GM19239 (cell line): ENCODE measurements at places on chromosomes 1 and 21.

- no peak for DNase-seq
Measured at GRCh38 chr1:35932158-35932636, 1.3 kb downstream of the AGO3 start.

GRCh38 chr1:29563571-29563970, 327.2 kb downstream of the PTPRU start:
- DNase-seq, result no peak

- DNase-seq, result peak; percentile 18
Measured at GRCh38 chr1:64895500-64895899, 70.8 kb downstream of the JAK1 start.

- DNase-seq, result no peak
Measured at GRCh38 chr1:111570781-111571181, 48.8 kb upstream of the RAP1A start.

DNA sequence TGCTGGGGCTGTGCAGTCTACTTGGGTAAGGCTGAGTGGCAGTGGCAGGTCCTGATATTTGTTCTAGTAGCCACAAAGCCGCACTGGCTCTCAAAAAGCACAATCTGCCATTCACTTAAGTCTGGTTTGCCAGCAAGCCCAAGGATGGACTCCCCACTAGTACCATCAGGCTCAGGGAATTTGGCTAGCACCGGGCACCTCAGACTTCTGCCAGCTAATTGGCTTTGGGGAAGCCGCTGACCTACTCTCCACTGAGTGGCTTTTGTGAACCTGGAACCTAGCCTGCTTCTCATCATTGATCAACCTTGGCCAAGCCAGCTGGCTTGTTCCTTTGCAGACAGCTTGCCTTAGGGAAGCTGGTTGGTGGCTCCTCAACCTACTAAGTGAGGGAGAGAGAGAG, 83.1 kb downstream of the ESRRG start:
- no peak for DNase-seq

GRCh38 chr1:6986281-6986680, 201.0 kb downstream of the CAMTA1 start:
- no peak for DNase-seq

DNA sequence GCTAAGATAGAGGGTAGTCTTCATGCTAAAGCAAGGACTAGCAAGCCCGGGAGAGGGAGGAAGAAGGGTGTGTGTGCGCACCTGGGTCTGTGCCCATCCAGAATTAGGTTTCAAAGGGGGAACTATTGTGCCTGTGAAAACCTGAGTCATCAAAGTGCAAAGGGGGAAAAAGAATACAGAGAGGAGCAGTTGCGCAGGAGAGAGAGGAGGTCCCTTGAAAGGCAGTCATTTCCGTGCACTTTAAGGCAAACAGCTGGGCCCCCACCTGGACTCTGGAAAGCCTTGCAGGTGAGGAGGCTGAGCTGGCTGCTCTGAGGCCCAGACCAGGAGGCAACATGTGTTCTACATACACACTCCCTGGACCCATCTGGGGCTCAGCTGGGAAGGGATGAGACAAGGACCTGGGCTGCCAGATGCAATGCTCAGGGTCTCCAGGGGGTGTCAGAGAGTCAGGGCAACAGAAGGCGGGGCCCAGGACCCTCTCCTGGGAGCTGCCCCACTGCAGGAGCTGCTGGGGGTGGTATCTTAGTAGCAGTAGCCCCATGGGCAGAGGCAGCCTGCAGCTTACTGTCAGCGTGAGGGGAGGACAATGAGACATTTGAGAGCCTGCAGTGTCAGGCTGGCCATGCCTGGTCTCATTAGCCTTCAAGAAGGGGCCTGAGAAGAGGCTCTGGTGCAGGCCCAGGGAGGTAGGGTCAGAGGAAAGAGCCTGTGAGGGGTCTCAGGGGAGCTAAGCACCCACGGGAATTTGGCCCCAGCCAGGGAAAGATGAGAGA, 14.3 kb downstream of the PROK1 start:
- no peak for DNase-seq

DNA sequence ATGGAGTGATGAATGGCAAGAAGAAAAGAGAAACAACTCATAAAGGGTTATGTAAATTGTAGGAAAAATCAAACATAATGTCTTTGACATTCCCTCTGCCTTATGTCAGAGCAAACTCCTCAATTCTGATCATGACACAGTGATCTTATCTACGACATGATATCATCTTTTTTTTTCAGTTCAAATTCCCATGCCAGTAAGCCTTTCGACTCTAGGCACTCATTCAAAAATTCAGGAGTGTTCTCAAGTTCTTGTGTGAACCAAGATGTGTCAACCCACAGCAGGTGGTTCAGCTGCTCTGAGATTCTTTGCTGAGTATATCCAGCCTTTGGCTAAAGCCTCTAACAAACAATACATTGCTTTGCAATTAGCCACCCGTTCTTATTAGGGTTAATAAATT, 97.1 kb upstream of the ESRRG start:
- DNase-seq, result no peak

DNA sequence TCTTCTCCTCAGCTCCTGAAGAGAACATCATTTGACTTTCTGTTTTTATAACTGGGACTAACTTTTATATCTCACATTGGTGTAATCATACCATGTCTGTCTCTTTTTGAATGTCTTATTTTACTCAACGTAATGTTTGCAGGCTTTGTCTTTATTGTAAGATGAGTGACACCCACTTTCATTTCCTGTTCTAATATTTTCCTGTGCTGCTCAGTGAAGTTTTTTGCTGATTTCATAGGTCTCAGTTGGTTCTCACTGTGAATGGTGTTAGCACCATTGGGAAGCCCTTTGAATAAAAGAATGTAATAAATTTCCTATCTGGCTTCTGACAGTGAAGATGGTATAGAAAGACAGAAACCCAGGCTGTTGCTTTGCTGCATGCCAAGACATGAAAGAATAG, 84.0 kb downstream of the RAVER2 start:
- DNase-seq, result no peak

- DNase-seq, result no peak
Measured at GRCh38 chr1:248155927-248156326, 11.0 kb downstream of the OR2M5 start.

DNA sequence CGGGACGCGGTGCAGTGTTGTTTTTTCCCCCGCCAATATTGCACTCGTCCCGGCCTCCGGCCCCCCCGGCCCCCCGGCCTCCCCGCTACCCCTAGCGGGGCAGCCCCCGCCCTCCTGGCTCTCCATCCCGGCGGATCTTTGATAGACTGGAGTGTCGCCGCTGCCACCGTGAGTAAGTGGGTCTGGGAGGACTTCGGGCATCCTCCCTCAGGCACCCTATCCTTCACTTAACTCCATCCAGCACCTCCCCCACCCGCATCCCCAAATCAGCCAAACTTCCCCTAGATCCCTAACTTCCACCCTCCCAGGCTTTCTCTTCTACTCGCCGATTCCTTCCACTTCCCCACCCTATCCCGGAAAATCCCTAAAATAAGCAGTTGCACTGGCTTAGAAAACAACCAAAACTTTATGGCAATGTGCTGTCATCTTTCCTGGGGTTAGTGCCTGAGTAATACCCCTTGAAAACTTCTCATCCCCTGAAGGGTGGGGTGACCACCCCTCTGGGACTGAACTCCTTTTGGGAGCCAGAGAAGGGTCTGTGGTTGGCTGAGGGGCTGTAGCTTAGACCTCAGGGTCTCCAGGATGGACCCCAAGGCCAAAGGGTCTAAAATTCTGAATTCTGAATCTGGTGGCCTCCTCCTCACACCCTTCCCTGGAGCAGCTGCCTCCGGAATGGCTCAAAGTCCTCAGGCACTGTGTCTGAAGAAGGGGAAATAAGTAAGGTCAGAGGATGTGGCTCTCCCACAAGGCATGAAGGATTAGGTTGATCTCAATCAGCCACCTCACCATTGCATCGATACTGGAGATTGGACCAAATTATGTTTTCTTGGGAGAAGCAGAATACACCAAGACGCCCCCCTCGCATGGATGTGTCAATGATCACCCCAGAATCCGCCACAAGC, 12.2 kb downstream of the THBS3 start:
- DNase-seq, result no peak

DNA sequence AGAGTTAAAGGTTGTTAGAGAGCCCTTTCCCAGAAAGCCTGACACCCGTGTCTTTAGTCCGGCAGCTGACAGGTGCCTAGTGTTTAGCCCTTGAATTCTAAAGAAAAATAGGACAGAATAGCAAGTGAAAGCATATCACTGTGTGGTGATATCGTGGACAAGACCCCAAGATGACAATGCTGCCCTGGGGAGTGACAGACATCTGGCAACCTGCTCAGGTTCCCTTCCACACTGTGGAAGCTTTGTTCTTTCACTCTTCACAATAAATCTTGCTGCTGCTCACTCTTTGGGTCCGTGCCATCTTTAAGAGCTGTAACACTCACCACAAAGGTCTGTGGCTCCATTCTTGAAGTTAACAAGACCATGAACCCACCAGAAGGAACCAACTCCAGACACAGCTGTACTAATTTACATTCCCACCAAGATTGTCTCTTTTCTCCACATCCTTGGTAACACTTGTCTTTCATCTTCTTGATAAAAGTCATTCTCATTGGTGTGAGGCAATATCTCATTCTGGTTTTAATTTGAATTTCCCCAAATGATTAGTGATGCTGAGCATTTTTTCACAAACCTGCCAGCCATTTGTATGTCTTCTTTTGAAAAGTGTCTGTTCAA, 107.6 kb upstream of the SGIP1 start:
- DNase-seq, result no peak

GRCh38 chr1:194296201-194296600, 1109.8 kb upstream of the B3GALT2 start:
- no peak for DNase-seq

DNA sequence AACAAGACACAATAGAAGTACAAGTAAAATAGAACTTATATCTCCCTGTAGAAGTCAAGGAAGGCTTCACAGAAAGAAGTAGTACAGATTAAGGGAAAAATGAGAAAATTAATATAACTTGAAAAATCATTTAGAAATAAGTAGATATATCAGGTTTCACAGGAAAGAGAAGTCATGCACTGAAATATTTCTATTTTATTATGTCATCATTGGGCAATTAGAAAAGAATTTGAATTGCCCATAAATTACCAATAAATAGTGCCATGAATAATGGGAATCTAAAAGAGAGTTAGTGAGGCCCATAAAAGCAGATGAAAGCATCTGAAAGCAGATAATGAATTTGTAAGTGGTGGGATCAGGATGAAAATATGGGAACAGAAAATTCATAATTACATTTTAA, 1597.8 kb downstream of the PLA2G4A start:
- no peak for DNase-seq

- no peak for DNase-seq
Measured at GRCh38 chr1:211192227-211192626, 58.3 kb upstream of the KCNH1 start.

DNA sequence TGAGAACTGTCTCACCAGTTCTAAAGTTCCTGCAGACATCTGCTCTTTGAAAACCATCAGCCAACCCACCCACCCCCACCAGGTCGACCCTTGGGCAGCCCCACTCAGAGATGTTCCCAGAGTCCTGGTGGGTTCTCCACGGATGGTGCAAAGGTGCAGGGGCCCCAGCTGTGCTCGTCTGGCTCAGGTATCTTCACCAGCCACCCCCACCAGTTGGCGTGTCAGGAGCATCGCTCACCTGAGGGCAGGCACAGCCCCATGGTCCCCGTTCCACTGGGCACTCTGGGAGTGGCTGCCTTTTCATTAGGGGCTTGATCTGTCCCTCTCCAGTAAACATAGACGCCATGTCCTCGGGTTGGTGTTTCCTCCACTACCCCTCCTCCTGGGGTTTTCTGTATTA, 70.5 kb downstream of the UMODL1 start:
- no peak for DNase-seq

- DNase-seq, result no peak
Measured at GRCh38 chr1:75345538-75346292, 211.5 kb downstream of the LHX8 start.

GRCh38 chr1:46062651-46063319, 69.6 kb downstream of the PIK3R3 start:
- no peak for DNase-seq

DNA sequence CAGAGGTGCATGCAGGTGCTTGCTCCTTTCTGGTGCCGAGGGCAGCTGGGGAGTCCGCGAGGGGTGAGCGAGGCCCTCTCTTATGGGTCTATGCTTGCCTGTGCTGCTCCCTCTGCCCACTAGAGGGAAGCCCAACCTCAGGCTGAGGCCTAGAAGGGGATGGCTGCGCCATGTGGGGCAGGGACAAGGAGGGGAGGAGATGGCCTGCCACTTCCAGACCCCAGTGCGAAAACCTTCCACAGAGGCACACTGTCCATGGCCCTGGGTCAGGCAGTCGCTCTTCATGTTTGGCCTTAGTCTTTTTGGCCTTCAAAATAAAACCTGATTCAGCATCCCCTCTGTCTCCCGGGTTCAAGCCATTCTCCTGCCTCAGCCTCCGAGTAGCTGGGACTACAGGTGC, 14.0 kb downstream of the RHBG start:
- peak; percentile 87 for DNase-seq

GRCh38 chr1:9065213-9065751, 4.2 kb downstream of the SLC2A5 start:
- DNase-seq, result no peak

GRCh38 chr1:5231541-5232315, 577.3 kb downstream of the AJAP1 start:
- no peak for DNase-seq

DNA sequence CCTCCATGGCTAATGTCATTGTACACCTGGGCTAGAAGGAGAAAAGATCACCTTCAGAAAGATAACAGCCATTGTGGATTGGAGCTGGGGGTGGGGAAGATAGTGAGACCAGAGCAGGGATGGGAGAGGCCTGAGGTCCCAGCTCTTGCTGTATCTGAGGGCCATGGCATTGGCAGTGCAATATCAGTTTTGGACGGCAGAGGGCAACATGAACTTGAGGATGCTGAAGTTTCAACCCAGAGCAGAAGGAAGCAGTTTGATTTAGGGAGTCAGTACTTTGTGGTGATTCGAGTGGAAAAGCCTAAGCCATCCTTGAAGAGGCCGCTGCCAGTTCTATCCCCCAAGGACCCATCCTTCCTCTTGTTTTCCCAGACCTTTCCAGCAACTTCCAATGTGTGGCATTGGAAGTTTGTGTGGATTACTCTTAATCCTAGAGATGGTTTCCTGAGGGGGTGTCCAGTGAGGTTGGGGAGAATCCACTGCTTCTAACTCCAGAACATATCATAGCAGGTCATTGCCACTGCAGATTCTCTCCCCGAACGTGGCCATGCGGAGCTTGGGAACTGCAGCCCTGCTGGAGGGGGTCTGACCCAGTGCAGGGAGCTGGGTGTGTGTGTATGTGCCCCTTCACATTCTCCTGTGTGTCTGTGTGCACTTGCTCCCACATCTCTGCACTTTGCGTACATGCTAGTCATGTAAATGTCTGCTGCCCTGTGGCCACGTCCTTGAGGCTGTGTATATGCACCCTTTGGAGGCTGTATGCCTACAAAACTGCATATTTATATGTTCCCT, 24.1 kb downstream of the SLC26A9 start:
- peak; percentile 64 for DNase-seq

DNA sequence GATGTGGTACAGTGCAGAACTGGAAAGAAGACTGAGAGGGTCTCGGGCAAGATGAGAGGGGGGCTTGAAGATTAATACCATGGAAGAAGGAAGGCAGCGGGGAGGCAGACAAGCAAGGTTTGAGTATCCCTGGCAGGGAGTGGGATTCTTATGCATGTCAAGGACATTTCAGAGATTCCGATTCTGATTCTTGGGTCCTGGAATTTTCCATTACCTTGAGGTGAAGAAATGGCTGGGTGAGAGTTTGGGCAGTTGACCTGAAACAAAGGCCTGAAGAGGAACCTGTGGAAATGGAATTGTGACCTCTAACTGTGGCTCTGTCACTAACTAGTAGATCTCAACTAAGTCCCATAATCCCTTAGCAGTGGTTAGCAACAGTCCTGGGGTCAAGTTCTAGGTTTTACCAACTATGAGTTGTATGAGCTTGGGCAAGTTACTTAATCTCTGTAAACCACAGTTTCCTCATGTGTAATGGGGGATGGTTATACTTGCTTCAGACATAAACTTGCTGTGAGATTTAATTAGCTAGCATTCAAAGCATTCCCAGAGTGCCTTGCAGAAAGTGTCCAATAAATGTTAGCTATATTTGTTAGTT, 8.6 kb upstream of the ACTN2 start:
- DNase-seq, result no peak
